ENCODE measurements at places on chromosomes 7 and 10.

- no peak for DNase-seq
Observed at GRCh38 chr7:156684661-156685060, 44.1 kb downstream of the RNF32 start.

DNA sequence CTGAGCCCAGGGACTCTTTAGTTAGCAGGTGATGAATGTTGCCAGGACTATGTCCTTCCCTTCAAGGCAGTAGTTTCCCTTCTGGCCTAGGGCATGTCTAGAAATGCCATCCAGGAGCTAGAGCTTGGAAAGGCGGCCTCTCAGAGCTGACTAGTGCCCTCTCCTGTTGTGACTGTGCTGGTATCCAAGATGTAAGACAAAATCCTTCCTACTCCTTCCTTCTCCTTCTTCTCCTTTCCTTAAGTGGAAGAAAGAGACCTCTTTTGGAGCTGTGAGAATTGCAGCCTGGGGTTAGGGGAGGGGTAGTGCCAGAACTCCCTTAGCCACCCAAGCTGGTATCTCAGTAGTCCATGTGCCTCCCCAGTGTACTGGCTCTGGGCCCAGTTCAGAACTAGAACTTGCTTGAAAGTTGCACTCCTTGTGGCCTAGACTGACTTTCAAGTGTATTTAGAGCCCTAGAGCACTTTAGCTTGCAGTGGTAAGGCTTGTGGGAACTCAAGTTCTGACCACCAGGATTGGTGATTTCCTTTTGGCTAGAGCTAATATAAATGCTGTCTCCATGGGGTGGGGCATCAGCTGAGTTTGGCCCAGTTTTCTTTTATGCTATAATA, 118.8 kb downstream of the NPSR1 start:
- no peak for DNase-seq

- no peak for DNase-seq
Observed at GRCh38 chr10:45278860-45279498, 36.4 kb downstream of the OR13A1 start.

DNA sequence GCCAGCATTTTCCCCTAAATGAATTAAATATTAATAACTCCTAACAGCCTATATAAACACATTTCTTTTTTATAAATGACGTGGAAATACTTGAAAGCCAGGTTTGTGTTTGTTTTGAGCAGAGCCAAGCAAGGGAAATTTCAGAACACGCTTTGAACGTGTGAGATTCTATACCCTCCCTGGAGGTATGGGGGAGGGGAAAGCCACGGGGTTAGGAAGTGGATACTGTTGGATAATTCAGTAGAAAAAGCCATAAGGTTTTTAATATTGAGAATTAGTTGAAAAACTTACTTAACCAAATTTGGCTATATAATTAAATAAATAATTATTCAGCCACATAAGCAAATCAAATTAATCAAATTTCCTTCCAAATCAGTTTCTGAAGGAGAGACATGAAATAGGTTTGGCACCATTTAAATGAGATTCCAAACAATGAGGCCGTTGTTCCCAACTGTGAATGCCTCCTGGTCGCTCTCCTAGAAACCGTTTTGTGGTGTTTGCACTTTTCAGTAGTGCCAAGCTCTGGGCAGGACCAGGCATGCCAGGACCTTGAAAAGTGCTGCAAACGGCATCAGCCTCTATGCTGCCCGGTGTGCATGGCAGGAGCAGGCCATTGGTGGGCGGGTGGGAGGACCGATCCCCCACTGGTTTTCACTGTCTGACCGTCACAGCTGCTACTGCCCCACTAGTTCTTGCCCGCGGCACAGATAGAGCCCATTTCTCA, 88.1 kb downstream of the SEPTIN14 start:
- no peak for DNase-seq

DNA sequence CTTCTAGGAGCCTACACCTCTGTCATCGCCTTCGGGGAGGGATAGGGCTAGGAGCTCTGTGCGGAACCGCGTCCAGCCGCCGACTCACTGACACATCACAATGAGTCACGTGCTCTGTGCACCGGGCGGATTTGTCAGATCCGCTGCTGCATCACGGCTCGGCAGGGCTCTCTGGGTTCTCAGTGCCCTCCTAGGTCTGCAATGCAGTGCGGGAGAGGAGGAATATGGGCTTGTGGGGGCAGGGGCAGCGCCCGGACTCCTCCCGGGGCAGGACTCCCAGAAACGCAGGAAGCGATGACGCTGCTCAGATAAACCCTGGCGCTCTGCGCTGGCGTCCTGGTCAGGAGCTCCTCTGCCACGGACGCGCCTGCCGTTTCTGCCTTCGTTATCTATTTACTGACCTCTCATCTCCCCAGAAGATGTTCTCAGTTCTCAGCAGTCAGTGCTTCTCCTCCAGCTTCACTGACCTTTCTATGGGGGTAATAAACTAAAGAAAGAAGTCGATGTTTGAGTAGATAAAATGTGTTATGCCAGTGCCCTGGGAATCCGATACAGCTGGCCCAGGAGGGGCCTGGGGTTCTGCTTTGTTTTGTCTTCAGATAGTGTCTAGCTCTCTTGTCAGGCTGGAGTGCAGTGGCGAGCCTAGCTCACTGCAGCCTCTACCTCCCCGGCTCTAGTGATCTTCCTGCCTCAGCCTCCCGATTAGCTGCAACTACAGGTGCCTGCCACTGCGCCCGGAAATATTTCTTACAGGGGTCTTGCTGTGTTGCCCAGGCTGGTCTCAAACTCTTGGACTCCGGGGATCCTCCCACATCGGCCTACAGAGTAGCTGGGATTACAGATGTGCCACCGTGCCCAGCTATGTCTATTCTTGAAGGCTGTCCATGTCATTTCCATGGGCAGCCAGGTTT, 22.8 kb upstream of the ITGB1 start:
- DNase-seq, result peak; percentile 65

- no peak for DNase-seq
Observed at GRCh38 chr7:42698600-42699374, 213.1 kb downstream of the C7orf25 start.

DNA sequence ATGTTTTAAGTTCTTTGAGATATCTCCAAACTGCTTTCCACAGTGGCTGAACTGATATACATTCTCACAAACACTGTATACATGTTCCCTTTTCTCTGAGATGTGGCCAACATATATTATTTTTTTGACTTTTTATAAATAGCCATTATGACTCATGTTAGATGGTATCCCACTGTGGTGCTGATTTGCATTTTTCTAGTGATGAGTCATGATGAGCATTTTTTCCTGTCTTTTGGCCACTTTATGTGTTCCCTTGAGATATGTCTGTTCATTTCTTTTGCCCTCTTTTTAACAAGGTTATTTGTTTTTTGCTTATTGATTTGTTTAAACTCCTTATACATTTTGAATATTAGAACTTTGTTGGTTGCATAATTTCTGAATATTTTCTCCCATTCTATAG, 1055.1 kb downstream of the NXPH1 start:
- no peak for DNase-seq

- DNase-seq, result no peak
Observed at GRCh38 chr7:7911369-7912123, 57.0 kb upstream of the GLCCI1 start.

GRCh38 chr7:21099432-21099831, 312.7 kb upstream of the SP8 start:
- no peak for DNase-seq

GRCh38 chr10:127580822-127581221, 31.7 kb downstream of the NPS start:
- DNase-seq, result no peak

All from activated naive CD4-positive, alpha-beta T cell (primary cell).